ENCODE measurements at places on chromosomes 3 and 15.

DNA sequence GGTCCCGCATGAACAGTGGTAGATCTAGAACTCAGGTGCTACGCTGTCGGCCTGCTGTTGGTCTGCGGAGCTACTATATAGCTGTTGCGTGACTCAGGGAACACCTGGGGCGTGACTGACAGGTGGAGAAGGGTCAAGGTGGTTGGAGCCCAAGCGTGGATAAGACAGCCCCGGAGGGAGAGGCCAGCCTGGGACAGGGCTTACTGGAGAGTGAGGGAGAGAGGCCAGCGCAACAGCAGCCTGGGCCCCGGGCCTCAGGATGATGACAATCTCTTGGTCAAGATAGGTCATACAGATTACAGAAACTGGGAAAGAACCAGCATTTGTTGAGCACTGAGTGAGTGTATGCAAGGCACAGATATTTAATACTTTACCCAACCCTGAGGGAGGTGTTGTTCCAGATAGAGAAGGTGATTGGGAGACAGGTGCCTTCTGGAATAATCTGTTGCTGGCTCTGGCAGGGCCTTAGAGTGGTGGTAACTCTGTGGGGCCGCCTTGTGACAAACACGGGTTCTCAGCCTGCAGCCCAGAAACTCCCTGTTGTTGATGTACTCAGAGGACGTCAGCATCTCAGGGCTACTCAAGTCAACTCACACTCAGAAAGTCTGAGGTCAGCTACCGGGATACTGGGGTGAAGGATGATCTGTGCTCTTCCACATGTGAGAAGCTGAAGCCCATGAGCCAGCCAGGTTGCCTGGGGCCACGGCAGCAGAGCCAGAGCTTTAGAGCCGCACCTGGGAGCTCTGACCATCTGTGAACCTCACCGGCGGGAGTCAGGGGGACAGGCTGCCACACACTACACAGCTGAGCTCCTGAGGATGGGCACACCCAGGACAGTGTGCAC, 265.4 kb upstream of the HES1 start:
- no peak for DNase-seq

DNA sequence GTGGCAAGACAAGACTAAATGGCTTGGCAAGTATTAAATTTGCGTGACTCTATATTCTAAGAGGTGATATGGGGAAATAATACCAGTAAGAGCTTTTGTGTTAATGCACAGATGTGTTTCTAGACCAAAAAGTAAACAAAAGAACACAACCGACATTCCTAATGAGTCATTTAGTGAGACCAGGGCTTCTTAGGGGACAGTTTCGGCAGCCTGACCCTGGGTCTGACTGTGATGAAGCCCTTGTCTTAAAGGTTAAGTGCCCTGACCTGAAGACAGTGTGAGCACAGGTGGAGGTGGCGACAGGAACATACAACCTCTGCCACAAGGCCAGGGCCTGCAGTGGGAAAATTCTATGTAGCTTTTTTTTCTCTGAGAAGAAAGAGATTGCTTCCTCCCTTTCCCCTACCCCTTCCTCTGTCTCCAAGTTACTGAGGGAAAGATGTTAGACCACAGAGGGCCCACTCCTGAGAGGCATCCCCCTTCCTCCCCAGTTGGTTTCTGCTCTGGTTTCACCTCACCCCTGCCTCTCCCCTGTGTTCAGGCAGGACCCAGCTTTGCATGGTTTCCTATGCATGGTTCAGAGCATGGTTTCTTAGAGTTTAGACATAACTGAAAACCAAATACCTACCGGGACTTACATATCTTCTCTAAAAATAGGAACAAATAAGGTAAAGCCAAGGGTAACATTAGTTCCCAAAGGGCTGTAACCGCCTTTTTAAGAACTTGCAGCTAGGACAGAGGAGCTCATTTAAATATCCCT, 24.8 kb upstream of the CMTM7 start:
- no peak for DNase-seq

DNA sequence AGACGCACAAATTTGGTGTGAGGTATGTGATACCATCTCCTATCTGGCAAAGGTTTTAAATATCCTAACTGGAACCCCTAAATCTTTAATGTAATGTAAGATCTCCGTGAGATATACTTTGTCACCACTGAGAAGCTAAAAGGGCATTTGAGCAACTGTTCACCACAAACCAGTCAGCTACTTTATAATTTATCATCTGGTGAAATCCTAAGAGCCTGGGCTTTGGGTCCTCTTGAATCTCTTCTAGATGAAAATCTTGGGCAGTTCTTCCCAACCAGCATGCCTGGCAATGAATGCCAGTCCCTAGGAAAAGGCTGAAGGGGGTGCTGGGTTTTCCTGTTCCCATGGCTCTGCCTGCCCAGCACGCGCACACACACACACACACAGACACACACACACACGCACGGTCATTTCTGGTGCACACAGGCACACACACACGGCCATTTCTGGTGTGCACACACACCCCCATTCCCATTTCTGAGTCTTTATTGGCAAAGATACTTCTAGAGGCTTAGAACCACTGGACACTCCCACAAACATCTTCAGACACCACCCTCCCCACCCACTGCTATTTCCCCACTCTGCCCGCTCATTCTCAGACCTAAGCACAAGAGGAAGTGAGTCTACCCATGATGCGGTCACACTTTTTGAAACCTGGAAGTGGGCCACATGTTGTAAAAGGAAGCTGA, 72.6 kb downstream of the MYO1E start:
- DNase-seq: no peak

DNA sequence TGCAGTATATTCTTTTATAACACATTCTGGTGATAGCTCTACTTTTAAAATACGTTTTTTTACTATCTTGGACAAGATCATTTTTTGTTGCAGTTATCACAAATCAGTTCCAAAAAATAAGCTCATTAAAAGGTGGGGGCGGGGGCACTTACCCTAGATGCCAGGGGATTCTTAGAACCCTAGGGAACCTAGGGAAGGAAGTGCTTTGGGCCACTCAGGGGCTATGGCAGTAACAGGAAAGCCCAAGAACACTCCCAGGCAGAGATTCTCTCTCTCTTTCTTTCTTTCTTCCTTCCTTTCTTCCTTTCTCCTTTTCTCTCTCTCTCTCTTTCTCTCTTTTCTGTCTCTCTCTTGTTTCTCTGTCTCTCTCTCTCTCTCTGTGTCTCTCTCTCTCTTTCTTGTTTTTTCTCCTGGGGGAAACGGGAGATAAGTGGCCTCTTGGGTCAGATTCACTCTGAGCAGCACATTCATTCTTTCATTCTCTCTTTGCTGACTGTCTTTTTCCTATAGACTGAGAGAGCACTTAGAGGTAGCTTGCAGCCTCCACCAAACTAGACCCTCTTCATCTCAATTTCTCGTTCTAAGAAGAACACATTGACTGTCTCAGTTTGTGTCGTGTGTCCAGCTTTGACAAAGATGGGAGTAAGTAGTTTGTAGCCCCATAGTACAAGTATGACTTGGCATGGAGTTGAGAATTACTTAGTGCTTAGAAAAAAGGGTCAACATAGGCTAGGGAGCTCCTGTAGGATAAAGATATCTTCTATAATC, 16.6 kb downstream of the SCAANT1 start:
- no peak for DNase-seq

GRCh38 chr3:47851888-47852603, 49.1 kb downstream of the DHX30 start:
- DNase-seq: no peak

DNA sequence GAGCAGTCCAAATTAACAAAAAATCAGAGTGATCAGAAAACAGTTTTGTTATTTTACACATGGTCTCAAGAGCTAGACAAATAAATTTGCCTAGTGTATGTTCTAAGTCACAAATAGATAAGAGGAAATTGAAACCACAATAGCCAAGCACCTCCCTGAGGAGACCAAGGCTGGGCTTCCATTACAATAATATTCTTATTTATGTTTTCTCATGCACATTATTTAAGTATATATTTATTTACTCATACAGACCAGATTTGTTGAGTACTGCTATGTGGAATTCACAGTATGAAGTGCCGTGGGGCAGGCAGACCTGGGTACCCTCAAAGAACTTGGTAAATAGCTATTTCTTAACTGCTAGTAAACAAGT, 242.3 kb upstream of the ICE2 start:
- DNase-seq: no peak

GRCh38 chr15:78739996-78740903, 71.0 kb downstream of the ADAMTS7 start:
- DNase-seq: peak; percentile 78

DNA sequence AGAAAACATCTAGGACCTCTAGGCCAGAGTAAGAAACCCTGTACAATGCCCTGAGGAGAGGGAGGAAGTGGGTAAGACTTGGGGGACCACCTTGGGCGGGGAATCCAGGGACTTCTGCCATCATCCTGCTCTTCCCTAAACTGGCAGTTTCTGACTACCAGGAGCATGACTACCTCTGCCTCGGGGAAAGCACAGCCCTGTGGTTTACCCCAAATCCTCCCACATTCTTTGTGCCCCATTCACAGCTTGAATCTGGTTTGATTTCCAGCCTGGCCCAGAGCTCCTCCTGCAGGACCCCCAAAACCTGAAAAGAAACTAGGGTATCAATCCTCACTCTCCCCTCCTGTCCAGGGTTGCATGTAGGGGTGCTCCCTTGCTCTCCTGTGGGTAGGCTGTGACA, 4.7 kb downstream of the C3orf18 start:
- no peak for DNase-seq

DNA sequence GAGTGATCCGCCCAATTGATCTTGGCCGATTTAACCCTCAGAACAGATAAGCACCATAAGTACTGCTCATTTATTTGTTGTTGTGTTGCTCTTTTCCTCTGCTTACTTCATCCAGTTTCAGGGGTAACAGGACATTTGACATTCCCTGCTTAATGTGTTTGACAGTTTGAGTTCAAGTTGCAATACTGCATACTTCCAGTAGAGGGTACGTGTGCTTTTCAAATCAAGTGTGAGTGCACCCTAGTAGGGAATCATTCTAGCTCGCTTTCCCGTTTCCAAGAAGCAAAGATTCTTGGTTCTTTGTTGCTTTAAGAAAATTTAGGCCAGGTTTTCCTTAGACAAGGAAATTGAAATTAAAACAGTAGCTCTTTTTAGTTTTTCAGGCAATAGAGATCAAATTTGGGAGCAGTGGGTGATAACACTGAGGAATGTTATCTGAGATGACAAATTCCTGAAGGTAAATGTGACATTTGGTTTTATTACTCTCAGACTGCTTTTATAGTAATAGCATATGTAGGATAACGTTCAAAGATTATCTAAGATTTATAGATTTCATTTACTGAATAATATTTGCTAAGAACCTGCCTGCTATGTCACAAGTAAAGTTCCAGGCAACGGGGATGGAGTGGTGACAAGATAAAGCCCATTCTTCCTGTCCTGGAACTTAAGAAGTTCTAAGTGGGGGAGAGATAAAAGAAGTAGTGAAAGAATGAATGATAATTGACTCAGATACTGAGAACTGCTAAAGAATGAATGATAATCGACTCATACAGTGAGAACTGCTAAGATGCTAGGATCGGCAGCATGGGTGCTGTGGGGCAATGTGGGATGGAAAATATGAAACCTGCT, 73.3 kb downstream of the SYNPR start:
- no peak for DNase-seq

- peak; percentile 38 for DNase-seq
Measured at GRCh38 chr3:36943601-36944000, 1.3 kb downstream of the TRANK1 start.

- DNase-seq: no peak
Measured at GRCh38 chr3:119359476-119360326, 65.5 kb downstream of the ARHGAP31 start.

- no peak for DNase-seq
Measured at GRCh38 chr15:34301058-34301457, 36.5 kb downstream of the SLC12A6 start.

GRCh38 chr3:194548346-194549321, 61.8 kb upstream of the ATP13A3 start:
- no peak for DNase-seq

DNA sequence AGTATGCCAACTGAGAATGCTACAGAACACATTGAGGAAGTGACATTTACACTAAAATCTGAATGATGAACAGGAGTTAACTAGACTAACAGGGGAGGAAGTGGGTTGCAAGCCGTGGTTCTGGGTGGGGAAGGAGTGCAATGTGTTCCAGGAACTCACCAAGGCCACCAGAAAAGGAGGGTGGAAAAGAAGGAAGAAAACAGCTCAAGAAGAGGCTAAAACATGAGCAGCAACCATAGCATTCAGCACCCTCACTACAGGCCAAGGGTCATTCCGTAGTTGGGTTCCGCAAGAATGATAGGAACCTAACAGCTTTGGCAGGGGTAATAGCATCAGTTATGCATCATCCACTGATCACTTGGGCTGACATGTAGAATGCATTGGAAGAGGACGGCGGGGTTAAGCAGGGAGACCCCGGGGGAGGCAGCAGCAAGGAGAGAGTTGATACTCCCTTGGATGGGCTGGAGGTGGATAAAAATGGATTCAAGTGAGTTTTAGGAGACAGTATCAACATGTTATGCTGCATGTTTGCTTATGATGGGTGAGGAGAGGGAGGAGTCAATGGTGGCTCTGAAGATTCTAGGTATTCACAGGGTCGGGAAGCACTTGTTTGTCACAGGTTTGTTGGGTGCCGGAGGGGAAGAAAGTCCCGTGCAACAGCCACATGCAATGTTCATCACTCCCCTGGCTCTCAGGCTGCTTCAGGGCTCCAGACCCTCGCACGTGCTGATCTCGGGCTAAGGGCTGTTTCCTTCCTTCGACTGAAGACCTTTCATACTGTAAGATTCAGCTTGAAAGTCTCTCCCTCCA, 53.2 kb downstream of the LIPC start:
- DNase-seq: no peak

DNA sequence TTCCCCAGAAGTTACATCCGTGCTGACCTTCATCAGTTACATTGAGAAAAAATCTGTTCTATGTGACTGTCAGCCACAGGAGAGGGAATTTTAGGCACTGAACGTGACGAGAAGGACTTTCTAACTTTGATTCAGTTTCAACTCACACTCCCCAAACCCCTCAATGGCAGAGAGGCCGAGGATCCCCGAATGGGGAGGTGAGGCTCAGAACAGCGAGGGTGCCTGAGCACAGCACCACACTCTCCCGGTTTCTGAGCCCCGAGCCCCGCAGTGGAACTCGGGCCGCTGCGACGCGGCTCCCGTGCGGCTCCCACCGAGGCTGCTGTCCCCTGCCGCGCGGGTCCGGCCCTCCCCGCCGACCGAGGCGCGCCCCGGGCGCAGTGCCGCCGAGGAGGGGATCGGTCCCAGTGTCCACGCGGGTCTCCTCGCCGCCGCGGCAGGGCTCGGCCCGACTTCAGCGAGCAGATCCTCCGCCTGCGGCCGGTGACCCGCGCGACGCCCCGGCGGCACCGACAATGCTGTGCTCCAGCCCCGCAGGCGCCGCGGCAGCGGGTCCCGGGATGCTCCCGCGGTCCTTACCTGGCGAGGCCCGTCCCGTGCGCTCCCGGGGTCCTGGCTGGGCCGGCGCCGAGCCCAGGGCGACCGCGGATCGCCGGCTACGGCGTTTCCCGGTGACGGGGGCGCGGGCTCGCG, 439 bp downstream of the CTXND1 start:
- peak; percentile 69 for DNase-seq
